ENCODE measurements at places on chromosomes 2 and 18. TPM values are rescaled to one million over a fixed set of nuclear protein-coding genes. Genes with fewer than 3 reads are reported as not detected.

IL1R1 gene
- 7.2 TPM for total RNA-seq

EGR4 gene
- total RNA-seq, result not detected

POTEJ gene
- 0.38 TPM for total RNA-seq

RPRM gene
- total RNA-seq, result not detected

TMEM200C gene
- under 0.01 TPM for total RNA-seq

TUBB8B gene
- not detected for total RNA-seq

NEB gene
- 0.63 TPM for total RNA-seq

COL4A3 gene
- not detected for total RNA-seq

ATP5F1A gene
- 734 TPM for total RNA-seq

MERTK gene
- total RNA-seq, result 14.0 TPM

TOGARAM2 gene
- 0.13 TPM for total RNA-seq

HNMT gene
- total RNA-seq, result 3.0 TPM

RESP18 gene
- not detected for total RNA-seq

CHRNA1 gene
- 0.90 TPM for total RNA-seq
